ENCODE measurements at places on chromosomes 7 and 10. TPM values are rescaled to one million over a fixed set of nuclear protein-coding genes. Genes with fewer than 3 reads are reported as not detected.

IGF2BP3 gene
- total RNA-seq, result 34.3 TPM

FAM25A gene
- not detected for total RNA-seq

NEUROD6 gene
- total RNA-seq, result not detected

WNT2 gene
- total RNA-seq, result 0.12 TPM

BHLHA15 gene
- total RNA-seq, result 0.26 TPM

CTAGE4 gene
- 0.09 TPM for total RNA-seq

COL13A1 gene
- total RNA-seq, result 4.9 TPM
